ENCODE measurements at places on chromosomes 5 and 9.
A peak's percentile ranks its signal among the peaks of the same experiment; 100 is the strongest.

DNA sequence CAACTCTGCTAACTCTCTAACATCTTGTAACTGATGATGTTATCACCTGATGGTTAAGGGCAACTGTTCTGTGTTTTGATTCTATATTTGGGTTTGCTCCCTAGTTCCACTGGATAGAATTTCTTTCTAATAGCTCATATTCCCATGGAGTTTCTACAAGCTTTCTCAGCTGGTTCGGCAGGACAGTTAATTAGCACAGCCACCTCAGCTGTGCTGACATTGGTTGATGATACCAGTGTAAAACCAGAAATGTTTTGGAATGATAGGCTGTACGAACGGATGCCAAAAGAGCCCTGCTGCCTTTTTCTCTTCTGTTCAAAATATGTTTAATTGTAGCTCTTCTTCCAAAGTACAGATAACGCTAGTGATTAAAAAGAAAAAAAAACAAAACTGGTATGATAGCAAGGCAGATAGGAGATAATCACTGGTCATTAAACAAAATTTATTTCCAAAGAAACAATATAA is 440.5 kb upstream of the ZNF608 start:
- no peak for DNase-seq

DNA sequence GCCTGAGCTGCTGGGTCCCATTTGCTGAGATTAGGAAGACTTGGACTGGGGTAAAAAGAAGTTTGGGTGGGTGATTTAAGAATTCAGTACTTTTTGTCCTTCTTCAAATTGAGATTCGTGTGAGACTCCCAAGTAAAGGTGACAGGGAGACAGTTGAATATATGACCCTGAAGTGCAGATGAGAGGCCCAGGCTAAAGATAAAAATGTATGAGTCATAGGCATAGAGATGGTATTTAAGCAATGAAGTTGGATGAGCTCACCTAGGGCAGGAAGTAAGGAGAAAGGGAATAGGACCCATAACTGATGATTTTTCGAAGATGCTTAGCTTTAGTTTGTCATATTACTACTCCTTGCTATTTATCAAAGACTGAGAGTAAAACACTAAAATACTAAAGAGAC is 255.9 kb upstream of the ADRA1B start:
- DNase-seq = no peak

DNA sequence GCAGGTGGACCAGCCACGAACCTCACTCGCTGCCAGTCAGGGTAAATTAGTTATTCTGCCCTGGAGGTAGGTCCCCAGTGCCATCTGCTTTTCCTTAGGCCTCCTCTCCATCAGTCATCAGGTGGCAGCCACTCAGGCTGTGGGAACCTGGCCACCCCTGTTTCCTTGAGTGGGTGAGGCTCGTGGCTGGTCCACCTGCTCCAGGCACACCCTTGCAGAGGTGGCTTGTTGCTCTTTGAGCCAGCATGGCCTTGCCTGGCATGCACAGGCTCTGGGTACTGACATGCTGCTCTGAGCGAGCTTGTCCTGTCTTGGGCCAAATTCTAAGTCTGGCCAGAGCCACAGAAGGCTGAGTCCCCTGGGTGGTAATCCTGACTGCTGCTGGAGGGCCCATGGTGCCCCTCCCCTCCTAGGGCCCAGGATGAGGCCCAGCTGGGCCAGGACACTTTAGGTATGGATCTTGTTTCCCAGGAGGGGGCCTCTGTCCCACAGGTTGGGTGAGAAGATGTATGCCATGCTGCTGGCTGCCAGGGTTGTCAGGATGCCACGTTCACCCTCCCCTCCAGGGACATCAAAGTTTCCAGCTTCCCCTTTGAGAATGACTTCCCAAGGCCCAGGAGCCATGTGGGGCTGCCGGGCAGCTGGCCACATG is 17.0 kb upstream of the ZNF484 start:
- DNase-seq = no peak

DNA sequence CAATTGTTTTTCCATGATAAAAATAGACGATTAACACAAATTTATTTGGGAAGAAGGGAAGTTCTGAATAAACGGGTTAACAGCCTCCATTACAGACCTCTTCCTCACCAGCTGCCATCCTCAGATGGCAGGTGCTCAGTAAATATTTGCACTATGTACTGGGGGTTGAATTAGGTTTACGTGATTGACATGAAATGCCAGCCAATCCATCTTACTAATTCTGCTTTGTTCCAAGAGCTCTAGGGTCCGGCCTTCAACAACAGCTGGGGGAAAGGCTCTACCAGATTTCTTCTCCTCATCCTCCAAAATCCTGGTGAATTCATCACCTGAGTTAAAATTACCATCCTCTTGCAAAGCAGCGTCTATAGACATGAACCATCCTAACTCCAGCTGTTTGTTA is 104.6 kb downstream of the MTX3 start:
- DNase-seq = no peak

GRCh38 chr9:121637713-121638220 is 13.7 kb upstream of the DAB2IP start:
- DNase-seq = no peak

GRCh38 chr5:178931846-178932760 is 8.9 kb upstream of the ZNF454 start:
- DNase-seq = no peak

DNA sequence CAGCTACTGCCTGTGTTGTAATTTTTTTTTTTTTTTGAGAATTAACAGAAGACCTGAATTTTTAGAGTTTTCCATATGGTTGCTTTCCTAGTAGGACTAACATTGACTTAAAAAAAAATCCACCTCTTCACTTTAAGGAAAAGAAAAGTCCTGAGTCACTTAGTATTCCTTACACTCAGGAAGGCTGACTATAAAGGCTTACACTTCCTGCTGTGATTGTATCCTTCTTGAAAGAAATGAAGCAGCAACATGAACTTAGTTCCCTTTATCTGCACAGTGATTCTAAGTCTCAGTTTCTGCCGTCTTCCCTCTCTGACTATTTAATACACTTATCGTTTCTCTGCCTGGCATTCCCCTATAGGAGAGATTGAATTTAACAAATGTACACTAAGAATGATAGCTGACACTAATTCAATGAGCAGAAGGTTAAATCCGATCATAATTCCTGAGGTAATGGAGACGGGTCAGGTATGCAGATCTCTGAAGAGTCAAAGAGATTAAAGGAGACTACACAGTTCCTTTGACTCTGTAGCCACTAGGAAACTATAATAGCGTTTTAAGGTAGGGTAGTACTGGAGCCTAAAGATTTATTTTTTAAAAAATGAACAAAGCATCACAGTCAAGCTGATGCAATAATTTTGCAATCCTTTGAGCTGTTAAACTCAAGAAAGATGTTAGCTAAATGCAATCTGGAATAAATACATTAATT is 185.1 kb upstream of the ELAVL2 start:
- DNase-seq = no peak

DNA sequence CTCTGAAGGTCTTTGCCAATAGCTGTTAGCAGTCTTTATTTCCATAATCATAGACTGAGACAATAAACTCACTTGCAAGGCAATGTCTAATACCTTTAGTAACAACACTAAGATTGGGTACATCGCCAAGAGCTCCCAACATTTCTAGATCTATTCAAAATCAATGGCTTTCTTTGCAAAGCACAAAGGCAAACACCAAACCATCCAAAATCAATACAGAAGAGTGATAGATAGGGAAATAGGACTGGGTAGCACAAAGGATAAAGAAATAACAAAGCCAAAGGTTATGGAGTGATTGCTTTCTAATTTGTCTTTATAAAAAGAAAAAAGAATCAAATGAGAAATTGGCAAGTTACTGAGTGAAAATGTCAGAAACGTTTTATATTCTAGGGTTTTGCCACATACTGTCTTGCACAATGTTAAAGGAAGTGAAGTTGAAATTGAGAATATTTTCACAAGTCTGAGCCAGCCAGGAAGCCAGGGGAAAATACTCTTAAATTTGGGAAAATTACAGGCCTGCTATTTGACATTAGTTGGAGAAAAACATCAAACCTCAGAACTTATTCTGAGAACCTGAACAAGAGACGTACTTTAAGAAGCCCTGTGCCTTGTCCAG is 53.3 kb upstream of the LHFPL2 start:
- DNase-seq = no peak

GRCh38 chr5:132496631-132497487 is 6.3 kb upstream of the IRF1 start:
- DNase-seq = peak; percentile 47

GRCh38 chr5:149172261-149172660 is 31.0 kb downstream of the ABLIM3 start:
- DNase-seq = no peak

DNA sequence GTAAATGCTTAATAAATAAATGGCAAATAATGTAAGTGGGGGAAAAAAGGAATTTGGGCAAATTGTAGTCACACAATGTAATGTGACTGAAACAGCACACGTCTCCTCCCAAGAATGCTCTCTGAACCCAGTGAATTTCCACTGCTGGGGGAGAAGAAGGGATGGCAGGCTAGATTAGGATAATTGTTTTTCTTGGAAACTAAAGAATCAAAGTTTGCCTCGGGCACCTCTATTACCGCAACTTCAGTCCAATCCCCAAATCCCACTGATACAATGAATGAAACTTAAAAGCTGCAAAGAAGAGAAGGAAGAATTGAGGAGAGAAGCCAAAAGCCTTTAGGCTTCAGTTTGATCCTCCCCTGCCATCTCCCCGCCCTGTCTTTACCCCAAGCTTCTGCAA is 423.2 kb upstream of the PAPPA start:
- DNase-seq = no peak

DNA sequence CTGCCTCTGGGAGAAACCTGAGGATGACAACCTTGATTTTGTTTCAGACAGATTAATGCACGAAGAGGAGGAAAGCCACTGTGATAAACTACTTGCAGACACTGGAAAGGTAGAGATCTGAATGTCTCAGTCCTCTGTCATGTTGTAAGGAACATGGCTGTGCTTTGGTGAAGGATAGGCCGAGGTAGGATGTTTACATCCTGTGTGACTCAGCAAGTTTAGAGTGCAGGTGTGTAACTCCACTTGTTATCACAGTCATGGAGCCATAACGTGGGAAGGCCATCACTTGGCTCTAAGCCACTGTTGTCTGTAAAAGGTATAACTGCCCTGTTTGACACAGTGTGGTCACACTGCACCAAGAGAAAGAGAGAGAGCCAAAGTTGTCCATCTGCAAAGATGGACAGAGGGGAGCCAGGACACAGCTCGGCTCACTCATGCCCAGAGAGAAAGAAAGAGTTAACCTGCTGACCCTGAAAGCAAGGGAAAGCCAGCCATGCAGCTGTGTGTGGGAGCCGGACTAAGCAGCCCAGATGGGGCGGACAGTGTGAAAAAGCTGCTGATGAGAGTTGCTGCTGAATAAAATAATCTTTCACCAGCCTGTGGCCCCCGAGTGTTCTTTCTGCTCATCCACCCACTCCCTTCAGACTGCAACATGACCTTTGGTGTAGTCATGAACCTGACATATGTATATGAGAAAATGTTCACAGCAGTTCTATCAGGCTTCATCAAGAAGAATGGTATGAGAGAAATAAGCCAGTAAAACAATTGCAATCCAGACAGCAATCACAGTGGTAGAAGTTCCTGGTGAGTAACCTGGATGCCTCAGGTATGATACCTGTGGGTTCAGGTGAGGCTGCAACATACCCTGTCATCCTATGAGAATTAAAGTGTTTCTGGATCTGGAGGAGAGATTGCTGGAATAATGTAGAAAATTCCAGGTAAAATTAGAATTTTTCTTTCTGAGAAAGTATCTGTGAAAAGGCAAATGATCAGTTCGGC is 115.9 kb downstream of the TARS1 start:
- DNase-seq = no peak

DNA sequence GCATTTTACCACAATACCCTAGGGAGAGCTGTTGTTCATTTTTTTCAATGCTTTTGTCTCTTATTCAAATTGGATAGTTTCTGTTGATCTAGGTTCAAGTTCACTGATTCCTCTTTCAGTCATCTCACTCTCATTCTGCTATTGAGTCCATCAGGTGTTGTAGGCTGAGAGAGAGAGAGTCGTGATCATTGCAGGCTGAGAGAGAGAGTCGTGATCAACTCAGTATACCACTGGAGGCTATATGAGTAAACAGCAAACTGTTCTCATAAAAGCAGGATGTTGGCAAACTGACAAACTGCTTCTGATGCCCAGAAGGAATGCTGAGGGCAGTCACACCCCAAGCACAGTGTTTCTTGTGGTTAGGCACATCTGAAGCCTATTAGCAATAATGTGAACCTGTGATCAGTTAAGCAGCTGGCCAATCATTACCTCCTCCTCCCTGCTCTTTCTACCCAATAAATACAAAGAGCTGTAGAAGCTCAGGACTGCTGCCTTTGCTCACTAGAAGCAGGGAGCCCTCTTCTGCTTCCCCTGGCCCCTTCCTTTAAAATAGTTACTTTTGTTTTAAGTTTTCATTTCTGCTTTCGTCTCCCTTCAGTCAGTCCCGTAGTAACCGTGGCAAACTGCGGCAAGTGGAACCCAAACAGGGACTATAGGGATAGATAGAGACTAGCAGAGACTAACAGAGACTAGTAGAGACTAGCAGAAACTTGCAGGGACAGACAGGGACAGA is 476.1 kb upstream of the ACO1 start:
- no peak for DNase-seq

DNA sequence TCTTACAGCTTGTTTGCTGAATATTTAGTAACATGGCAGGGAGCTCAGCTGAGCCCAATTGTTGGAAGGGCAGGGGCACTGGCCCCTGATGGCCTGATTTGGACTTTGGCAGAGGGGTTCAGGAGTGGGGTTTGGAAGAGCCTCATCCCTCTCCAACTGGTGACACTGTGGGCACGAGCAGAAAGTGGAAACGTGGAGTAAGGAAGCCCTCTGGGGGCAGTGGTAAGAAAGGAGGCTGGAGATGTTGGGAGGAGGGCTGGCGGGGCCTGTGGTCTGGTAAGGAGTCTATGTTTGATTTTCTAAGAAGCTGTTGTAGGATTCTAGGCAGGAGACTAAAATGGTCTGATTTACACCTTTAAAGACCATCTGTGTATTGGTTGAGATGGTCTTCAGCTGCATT is 208.9 kb downstream of the HSPA4 start:
- no peak for DNase-seq
